Left lung (tissue), 14 donors: ENCODE measurements at places on chromosomes 1 and 21. TPM values are rescaled to one million over a fixed set of nuclear protein-coding genes. Genes with fewer than 3 reads are reported as not detected.

The PLA2G2F gene
- not detected for total RNA-seq

The AMY1B gene
- total RNA-seq = 2.5 TPM

The SPOCD1 gene
- total RNA-seq = 7.8 TPM

The OR2M3 gene
- not detected for total RNA-seq

The LIN28A gene
- not detected for total RNA-seq
